ENCODE measurements at places on chromosomes 5 and 9.
A peak's percentile ranks its signal among the peaks of the same experiment; 100 is the strongest.

DNA sequence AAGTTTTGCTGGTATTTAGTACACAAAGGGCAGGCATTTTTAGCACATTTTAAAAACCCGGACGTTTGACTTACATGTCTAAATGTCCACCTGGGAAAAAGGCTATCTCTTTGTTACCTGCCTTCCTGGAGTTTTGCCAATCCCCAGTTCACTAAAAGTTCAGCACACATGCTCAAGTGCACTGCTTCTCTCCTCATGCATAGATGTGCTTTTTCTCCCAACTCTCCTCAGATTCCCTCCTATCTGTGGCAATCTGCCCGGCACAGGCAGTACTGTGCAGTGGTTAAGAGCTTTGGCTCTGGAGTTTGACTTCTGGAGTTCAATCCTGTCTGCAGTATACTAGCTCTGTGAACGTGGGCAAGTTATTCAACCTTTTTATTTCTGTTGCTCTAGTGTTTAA lies 8.3 kb upstream of the CCNO start:
- DNase-seq: no peak

DNA sequence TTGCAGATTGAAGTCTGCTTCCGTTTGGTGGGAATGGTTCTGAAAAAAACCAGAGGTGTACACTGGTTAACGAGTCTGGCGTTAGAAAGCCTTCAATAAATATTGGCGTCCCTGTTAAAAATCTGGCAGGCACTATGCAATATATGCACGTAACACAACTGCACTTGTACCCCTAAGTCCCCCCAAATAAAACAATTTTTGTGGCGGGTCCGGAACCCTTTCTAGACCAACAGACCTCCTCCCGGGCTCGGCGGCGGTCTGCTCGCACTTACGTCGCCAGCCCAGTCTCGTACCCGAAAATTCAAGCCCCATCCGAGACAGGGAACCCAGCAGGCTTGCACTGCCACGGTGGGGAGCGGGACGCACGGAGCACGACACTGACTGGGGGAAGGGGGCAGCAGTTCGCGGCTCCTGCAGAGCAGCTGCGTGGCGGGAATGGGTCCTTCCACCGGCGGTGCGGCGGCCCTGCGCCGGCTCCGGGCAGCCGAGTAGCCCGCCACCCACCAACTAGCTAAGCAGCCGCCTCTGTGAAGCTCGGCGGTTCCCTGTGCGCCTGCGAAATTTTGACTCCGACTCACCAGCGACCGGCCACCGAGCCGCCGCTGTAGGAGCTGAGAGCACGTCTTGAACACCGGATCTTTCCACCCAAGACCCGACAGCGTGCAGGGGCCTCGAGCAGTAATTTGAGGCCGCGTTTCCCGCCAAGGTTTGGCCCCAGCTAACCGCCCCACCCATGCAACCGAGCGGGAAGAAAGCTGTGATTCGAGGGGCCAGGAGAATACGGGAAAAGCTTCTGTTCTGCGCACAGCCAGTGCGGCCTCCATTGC lies 3.9 kb downstream of the MCIDAS start:
- DNase-seq: no peak

DNA sequence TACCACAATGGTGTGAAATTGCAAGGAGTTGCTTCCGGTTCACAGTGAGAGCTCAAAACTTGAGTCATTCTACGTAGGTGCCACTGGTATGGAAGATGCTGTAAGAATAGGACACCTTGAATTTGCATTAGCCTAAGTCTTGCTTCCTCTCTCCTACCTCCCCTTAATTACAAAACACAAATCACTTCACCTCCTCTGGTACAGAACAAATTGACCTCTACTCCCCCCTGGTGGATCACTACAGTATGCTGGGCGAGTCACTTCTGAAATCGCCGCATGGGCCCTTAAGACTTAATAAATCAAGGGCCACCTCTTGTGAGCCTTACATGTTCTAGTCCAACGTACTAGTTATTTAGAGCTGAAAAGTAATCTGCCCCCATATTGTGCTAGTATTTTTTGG lies 145.3 kb upstream of the SMARCA2 start:
- DNase-seq: no peak

GRCh38 chr9:90526386-90526785 lies 116.2 kb downstream of the DIRAS2 start:
- DNase-seq: no peak

- no peak for DNase-seq
Measured at GRCh38 chr5:8560776-8561175, 691.8 kb downstream of the MTRR start.

- DNase-seq: no peak
Measured at GRCh38 chr5:72817671-72818266, 1.3 kb downstream of the TNPO1 start.

DNA sequence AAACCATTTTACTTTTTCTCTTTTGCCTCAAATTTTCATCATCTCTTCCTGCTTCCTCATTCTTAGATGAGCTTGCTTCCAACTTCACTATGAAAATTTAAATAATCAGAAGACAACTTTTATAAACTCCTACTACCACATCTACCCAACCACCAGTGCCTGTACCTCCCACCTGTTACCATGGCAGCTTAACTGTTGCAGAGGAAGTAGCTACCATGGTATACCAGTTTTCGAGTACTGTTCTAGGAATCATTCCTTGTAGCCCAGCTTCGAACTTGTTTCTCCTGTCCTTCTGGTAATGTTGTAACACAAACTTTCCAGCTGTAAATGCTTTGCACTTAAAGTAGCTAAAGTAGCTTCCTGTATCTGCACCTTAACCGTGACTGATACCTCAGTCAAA lies 266.8 kb upstream of the NREP start:
- DNase-seq: no peak

GRCh38 chr9:109341561-109341960 lies 20.7 kb upstream of the EPB41L4B start:
- no peak for DNase-seq

DNA sequence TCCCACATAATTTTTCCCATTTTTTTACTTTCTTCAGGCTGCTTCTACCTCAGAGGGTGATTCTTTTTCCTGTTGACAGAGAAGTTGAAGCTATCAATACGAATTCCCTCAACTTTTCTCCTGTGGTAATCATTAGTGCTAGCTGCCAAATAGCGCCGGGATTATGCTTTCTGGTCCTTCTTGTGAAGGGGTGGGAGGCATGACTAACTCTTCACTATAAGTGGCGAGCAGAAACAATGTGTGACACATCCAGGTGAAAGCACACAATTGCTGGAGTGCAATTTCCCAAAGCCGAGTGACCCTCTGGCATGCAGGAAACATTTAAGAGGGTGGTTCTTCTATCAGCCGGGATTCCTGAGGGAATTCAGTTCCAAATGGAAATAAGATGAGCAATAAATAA lies 56.0 kb downstream of the TRPC7 start:
- DNase-seq: no peak

- no peak for DNase-seq
Measured at GRCh38 chr5:68531970-68532369, 316.4 kb downstream of the PIK3R1 start.

GRCh38 chr9:37421914-37422288 lies 595 bp upstream of the GRHPR start:
- DNase-seq: no peak

- no peak for DNase-seq
Measured at GRCh38 chr9:17802249-17802857, 223.5 kb downstream of the SH3GL2 start.

DNA sequence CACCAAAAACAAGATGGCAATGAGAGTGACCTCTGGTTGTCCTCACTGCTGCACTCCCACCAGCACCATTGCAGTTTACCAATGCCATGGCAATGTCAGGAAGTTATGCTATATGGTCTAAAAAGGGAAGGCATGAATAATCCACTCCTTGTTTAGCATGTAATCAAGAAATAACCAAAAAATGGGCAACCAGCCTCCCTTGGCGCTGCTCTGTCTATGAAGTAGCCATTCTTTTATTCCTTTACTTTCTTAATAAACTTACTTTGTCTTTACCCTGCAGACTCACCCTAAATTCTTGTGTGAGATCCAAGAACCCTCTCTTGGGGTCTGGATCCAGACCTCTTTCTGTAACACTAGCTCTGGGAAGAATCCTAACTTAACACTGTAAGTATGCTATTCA lies 127.4 kb upstream of the IFNE start:
- DNase-seq: no peak

DNA sequence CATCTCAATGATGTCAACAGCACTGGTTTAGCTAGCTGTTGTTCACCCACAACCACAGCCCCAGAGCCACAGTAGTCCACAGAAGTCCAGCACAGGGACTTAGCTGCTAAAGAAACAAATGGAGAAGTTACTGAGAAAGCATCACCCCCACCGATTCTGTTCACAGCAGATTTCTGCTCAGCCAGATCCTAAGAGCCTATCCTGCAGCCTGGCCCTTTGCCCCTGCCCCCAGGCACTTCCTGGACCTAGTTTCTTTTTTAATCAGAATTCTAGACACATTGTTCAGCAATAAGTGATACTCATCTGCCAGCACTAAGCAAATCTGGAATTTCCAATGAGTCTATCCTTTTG lies 7.4 kb downstream of the B4GALT1 start:
- DNase-seq: no peak

DNA sequence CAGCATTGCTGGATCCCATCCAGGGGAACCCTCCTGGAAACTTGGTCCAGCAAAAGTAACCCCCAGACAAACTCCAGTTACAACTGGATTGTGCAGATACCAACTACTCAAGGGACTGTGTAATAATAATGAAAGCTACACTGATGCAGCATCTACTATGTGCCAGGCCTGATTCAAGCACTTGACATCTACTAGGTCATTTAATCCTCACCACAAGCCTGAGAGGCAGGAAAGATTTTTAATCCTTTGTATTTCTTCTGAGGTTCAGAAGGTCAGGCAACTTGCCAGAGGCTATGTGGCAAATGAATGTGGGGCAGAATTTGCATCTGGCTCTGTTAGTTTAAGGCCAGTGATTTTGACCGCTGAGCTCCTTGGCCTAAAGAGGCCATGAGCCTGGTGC lies 29.5 kb upstream of the FOXI1 start:
- DNase-seq: no peak

- DNase-seq: no peak
Measured at GRCh38 chr5:42491699-42492098, 68.5 kb downstream of the GHR start.

DNA sequence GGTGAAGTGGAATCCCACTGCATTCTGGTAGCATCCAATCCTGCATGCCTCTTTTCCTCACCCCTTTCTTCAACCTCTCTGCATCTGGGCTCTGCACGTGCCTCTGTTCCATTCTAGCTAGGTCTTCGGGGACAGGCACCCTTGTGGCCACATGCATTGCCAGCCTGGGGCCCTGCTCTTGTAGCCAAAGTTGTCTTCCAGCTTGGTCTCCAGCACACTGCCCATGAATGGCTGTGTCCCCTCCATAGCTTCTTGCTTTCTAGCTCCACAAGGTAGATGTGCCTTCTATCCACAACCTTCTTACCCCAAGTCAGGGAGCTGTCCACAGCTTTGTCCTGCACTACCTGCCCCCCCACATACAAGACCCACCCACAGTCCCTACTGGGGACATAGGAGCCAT lies 32.6 kb downstream of the ALG2 start:
- no peak for DNase-seq

DNA sequence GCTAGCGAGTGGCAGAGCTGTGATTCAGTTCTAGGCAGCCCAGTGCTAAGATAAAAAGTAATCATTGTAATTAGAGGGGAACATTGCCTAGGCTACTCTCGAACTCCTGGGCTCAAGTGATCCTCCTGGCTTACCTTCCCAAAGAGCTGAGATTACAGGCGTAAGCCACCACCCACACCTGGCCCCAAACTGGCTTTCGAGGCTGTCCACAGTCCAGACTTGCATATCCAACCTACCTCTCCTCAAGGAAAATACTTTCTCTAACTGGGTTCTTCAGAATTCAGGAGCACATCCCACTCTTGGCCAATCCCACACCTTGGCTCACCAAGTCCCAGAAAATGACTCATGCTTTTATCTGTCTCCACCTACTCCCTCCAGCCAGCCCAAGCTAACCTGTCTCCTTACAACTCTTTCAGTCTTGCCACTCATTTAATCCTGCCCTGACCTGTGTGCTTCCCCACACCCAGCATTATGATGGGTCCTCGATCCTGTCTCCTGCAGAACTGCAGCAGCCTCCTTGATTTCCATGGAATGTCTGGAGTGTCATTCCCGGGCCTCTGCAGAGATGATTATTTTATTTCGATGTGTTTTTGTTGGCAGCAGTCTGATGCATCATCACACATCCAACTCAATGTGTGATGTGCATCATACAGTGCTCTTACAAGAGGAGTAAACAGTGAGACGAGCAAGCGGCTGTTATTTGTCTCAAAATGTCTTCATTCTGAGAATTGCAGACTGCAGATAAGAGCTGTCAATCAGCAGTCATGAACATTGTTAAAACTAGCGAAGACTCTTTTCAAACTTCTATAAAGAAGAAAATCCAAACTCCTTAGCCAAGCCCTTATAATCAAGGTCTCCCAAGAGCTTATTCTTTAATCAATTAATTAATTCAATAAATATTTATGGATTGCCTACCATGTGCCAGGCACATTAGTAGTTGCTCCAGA lies 167.3 kb downstream of the SEC61B start:
- no peak for DNase-seq

DNA sequence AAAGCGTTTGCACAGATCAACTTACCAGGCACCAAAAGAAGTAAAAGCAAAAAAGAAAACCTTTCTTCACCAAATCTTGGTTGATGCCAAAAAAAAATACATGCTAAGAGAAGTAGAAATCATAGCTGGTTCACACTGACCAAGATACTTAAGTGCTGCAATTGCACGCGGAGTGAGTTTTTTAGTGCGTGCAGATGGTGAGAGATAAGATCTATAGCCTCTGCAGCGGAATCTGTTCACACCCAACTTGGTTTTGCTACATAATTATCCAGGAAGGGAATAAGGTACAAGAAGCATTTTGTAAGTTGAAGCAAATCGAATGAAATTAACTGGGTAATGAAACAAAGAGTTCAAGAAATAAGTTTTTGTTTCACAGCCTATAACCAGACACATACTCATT lies 36.4 kb upstream of the CCDC152 start:
- DNase-seq: no peak

- peak; percentile 52 for DNase-seq
Measured at GRCh38 chr5:170070556-170071412, 34.9 kb upstream of the FOXI1 start.

DNA sequence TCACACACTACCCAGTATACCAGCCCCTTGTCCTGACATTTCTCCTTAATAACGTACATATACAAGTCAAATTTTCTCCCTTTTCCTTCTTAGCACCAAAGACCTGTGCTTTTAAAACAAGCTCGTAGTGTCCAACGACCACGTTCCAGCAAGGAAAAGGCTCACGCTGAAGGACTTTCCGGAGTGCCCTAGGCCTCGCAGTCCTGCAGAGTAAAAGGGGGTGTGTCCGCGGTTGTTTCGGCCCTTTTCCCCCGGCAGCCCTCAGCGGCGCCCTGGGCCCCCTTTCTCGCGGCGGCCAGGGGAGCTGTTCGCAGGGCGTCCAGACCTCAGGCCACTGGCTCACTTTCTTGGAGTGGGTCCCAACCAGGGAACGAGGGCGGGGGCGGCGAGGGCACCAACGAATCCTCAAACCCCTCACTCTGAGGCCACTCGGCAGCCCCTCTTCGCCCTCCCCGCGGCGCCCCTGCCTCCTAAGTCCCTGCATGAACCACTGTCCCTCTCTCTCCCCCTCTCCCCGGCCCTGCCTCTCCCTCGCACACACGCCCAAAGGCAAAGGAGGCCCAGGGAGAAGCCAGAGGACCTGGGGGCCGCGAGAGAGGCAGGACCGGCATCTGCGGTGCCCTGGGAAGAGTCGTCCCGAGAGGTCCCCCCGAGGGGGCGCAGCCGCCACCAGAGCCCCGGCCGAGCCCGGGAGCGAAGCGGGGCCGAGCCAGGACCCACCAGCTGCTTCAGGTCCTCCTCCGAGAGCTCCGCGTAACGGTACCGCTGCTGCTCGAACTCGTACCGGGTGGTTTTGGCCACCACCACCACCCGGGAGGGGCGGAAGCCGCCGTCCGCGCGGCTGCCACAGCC lies 720 bp downstream of the NADK2 start:
- DNase-seq: peak; percentile 72
